Suppressor macrophage treated with lipopolysaccharide for 4 hours (primary cell): ENCODE measurements at places on chromosomes 1 and 21.

GRCh38 chr1:10537082-10537766, 62.5 kb downstream of the PEX14 start:
- no peak for DNase-seq

GRCh38 chr21:46180778-46181391, 3.4 kb downstream of the SPATC1L start:
- DNase-seq, result no peak

DNA sequence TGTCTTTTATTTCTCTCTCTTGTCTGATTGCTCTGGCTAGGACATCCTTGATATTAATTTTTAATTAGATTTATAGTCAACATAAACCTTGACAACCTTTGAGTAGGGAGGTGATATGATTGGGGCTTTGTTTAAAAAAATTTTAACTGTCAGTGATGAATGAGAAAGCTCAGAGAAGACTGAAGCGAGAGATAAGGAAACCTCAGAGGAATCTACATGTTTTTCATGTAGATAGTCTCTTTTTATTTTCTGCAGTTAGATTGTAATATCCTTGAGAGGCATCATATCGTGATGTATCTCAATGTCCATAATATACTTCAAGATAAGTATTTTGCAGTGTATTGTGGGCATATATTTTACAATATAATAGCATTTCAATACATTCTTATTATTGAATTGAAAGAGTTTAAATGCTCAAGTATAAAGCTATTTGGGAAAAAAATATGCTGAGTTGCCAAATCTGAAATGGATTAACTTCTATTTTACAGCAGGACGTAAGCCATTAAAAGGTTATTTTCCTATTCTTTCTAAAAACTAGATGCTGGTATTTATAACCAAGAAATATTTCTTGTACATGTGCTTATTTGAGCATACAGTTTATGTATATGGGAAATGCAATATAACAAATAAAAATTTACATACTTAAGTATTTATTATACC, 802.4 kb upstream of the ADGRL4 start:
- no peak for DNase-seq

GRCh38 chr1:76059451-76059850, 15.1 kb upstream of the ST6GALNAC3 start:
- DNase-seq, result no peak

GRCh38 chr1:22064751-22065402, 12.4 kb downstream of the CDC42 start:
- DNase-seq, result no peak

- peak; percentile 52 for DNase-seq
Measured at GRCh38 chr1:35929730-35930592, 944 bp upstream of the AGO3 start.

DNA sequence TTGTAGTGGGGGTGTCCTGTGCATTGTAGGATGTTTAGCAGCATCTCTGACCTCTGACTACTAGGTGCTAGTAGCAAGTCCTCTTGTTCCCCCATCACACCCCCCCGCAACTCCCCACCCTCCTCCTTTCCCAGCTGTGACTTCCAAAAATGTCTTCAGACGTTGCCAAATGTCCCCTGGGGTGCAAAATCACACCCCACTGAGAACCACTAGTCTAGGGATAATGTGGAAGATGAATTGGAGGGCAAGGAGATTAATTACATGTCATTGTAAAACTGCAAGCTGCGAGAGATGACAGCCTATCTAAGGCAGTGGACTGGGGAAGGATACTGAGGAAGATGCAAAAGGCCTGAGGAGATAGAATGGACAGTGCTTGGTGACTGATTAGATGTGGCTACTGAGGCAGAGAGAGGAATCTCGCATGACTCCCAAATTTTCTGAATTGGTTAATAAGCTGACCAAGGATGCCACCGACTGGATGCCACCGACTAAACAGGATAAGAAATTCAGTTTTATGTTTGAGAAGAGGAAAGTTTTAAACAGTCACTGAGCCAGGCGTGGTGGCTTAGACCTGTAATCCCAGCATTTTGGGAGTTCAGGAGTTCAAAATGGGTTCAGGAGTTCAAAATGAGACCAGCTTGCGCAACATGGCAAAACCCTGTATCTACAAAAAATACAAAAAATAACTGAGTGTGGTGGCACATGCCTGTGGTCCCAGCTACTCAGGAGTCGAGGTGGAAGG, 3.1 kb upstream of the JAK1 start:
- no peak for DNase-seq

DNA sequence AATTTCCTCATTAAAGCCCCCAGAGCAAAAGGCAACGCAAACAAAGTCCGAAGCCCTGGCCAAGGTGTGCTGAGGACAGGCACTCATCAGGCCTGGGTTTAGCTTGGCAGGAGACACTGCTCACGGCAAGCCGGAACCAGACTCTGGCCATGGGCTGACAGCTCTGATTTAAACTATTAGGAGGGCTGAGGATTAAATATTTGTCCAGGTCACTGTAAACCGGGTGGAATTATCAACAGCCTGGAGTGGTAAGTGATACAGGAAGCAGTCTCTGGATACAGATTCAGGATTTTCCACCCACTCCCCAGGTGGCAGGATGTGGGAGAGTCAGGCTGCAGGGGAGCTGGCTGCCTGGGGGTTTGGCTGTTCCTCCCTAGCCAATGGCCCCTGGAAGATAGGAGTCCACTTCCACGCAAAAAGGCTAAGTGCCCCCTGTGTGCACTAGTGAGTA, 42.4 kb downstream of the SLC66A1 start:
- no peak for DNase-seq

- no peak for DNase-seq
Measured at GRCh38 chr1:96306809-96307560, 414.6 kb upstream of the PTBP2 start.

GRCh38 chr1:25217598-25218232, 14.6 kb downstream of the SYF2 start:
- DNase-seq, result no peak

- no peak for DNase-seq
Measured at GRCh38 chr1:183148599-183148998, 37.5 kb upstream of the LAMC2 start.

DNA sequence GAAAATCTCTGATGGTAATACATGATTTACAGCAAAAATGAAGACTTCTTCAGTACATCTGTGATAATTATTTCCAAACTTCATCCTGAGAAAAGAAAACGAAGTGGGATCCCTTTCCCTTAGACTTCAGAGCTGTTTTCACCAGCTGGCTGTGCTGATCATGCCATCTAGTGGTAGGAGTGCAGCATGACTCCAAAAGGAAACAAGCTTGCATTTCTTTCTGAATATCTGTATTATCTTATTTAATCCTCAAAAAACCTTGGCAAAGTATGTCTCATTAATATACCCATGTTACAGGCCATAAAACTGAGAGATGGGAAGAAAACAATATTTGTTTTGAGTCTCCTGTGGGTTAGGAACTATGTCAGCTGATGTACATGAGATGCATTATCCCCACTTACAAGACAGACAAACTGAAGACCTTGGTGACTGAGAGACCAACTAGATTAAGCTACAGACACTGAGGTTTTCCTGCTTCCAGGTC, 9.8 kb upstream of the GJA8 start:
- peak; percentile 62 for DNase-seq

- DNase-seq, result no peak
Measured at GRCh38 chr21:45748593-45748992, 105.1 kb downstream of the PCBP3 start.

- no peak for DNase-seq
Measured at GRCh38 chr1:19163261-19163660, 46.8 kb downstream of the UBR4 start.

- DNase-seq, result no peak
Measured at GRCh38 chr21:44415073-44416025, 40.0 kb upstream of the LRRC3 start.

- no peak for DNase-seq
Measured at GRCh38 chr1:53332186-53332564, 4.3 kb upstream of the LRP8 start.

- DNase-seq, result peak; percentile 14
Measured at GRCh38 chr1:216186816-216187215, 236.4 kb downstream of the USH2A start.

GRCh38 chr1:19010995-19011844, 54.7 kb upstream of the IFFO2 start:
- peak; percentile 95 for DNase-seq

GRCh38 chr1:68204977-68205630, 27.2 kb downstream of the WLS start:
- no peak for DNase-seq

- no peak for DNase-seq
Measured at GRCh38 chr1:78143673-78144072, 97.9 kb downstream of the GIPC2 start.

GRCh38 chr1:221829327-221830015, 87.6 kb upstream of the DUSP10 start:
- no peak for DNase-seq

DNA sequence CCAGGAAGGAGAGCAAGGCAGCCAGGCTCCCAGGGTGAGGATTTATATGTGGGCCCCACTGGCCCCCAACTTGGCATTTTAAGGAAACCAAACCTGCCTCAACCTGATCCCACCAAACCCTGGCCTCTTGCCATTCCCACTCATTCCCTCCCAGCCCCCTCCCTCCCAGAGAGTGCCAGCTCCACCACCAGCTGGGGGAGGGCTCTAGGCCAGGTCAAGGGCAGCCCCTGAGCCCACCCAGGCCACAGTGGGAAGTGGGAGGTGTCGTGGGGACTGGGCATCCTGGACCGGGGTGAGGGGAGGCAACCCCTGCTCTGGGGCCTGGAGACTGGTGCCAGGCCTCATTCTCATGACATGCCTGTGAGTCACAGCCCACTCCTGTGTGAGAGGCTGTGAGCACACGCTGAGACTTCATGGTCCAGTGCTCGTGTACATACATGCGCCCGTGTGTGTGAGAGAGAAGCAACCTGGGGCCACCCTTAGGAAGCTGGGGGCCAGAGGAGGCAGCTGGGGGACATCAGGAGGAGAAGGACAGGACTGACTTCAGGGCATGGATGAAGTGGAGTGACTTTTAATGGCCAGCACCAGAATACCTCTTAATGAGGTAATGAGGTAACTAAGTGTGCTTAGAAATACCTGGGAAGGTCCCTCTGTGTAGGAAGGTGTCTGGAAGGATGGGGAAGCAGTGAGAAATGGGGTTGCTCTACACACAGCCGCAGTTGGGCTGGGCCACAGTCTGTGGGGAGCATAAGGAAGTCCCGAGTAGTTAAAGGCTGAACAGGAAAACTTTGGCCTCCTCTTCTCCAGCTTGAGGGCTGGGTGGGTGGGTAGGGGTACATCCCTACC, at the start of gene S100A2:
S100A2 (minus strand) TSS at position 316 of the 846 bp plus-strand sequence. CDS start 1,967 bp downstream, outside the sequence.
- DNase-seq, result peak; percentile 87

DNA sequence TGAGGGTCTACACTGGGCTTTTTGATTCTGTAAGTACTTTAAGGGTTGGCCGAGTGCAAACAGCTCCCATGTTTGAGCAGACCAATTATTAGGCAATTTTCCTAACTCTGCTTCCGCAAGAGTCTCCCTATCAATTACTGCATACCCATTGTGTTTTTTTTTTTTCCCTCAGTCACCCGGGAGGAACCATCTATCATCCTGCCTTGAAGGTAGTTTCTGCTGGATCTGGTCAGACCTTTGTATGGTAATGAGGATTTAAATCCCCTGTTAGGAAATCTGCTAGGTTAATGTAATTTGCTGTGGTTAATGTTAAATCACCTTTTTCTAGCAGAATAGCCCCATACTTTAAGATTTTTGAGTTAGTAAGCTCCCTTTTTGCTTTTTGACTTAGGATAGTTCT, 40.8 kb upstream of the WARS2 start:
- no peak for DNase-seq

GRCh38 chr1:183417772-183418491, at the start of gene NMNAT2:
TSS of gene NMNAT2 (minus strand) at chr1:183418380. CDS start at chr1:183418267, 113 bp downstream.
- no peak for DNase-seq

- no peak for DNase-seq
Measured at GRCh38 chr1:22969304-22969709, 3.4 kb downstream of the LACTBL1 start.

GRCh38 chr1:113459279-113459678, 69.0 kb downstream of the MAGI3 start:
- no peak for DNase-seq

DNA sequence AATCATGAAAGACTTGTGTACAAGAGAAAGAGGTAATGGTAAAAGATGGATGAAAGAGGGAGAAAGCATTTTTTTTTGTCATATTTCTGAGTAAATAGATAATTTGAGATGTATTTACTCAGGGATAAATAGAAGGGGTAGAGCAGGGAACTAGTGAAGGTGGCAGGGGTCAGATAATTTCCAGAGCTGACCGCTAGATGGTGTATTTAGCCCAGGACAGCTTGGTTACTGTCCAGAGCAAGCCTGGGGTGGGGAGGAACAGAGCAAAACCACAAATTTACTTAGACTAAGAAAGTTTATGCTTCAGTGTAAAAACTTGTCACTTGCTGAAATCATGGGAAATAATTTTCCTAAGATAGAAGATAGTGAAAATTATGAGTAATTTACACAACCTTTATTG, 91.5 kb downstream of the XCL2 start:
- no peak for DNase-seq
